ENCODE measurements at places on chromosomes 16 and 17.
A peak's percentile ranks its signal among the peaks of the same experiment; 100 is the strongest.

GRCh38 chr17:6334386-6334785, 100.5 kb downstream of the AIPL1 start:
- no peak for DNase-seq

DNA sequence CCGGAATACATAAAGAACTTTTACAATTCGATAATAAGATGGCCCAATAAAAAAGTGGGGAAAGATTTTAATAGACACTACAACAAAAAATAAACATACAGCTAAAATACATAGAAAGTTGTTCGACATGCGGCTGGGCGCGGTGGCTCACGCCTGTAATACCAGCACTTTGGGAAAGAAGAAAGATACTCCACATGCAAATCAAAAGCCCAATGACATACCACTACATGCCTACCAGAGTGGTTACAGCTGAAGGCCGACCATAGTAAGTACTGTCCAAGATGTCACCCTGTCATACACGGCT, 9.3 kb downstream of the PRCD start:
- DNase-seq, result no peak

DNA sequence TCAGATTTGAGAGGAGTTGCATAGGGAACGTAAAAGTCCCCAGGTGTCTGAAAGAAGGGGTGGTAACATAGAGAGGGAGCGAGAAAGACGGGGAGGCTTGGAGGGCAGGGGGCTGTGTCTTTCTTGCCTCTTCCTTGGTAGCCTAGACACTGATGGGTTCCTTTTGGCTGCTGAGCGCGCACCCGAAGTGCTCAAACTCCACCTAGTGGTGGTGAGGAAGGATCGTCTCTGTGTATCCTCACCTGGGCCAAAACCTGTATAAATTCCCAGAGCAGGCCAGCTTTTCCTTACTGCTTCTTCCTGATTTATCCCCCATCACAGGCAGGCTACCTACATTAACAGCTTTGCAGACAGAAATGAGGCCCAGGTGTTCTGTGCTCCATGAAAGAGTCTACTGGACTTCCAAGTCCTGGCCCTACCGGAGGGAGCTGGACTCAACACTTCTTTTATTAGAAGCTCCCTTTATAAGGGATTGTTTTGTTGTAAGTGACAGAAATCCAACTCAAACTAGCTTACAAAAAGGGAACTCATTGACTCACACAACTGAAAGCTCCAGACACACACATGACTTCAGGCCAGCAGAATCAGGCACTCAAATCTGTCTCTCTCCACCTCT, 5.5 kb upstream of the SLC25A35 start:
- DNase-seq, result peak; percentile 51

- no peak for DNase-seq
These were observed 45.6 kb downstream of the LYRM1 start for GRCh38 chr16:20946015-20946629.

- DNase-seq, result no peak
These were observed 172.5 kb downstream of the AXIN2 start for GRCh38 chr17:65388911-65389310.

- DNase-seq, result no peak
These were observed 73.8 kb upstream of the ATP2A3 start for GRCh38 chr17:4038076-4038475.

- DNase-seq, result no peak
These were observed 120.5 kb downstream of the ZFHX3 start for GRCh38 chr16:72927199-72928089.

DNA sequence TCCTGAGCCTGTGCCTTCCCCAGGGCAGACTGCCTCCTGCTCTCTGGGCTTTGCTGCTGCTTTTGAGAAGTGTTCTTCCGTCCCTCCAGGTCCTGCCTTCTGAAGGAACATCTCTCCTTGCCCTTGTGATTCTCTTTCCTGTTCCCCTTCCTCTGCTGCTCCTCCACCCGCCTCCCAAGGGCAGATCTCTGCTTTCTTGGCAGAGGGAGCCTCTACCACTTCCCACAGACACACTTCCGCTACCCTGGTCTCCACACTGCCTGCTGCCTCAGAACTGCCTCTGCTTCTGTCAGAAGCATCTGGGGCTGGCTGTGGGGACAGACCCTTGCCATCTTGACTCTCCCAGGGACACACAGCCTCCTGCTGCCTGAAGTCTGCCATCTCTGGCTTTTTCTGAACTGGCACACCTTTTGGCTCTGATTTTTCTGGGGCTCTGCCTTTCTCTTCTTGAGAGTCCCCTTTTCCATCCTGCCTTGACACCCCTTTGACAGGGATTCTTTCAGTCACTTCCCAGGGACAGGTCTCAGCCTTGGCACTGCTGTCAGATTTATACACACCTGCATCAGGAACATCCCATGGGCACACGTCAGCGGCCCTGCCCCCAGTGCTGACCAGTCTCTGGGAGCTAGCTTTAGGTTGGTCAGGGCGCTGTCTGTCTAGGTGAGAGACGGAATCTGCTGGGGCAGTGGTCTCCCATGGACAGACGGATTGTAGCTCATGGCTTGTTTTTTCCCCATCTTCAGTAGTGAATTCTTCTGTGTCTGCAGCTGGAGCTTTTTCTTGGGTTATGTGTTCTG, 16.6 kb downstream of the GPR179 start:
- peak; percentile 97 for DNase-seq

- no peak for DNase-seq
These were observed 26.7 kb upstream of the ERN1 start for GRCh38 chr17:64156670-64157069.

GRCh38 chr16:87780385-87780989, 14.7 kb upstream of the KLHDC4 start:
- peak; percentile 99 for DNase-seq

GRCh38 chr17:43006639-43007551, at the start of gene IFI35:
TSS of gene IFI35 (plus strand) at chr17:43006784. CDS start at chr17:43006948, 164 bp downstream.
- DNase-seq, result peak; percentile 75

GRCh38 chr17:59289981-59290301, 41.5 kb upstream of the YPEL2 start:
- no peak for DNase-seq

DNA sequence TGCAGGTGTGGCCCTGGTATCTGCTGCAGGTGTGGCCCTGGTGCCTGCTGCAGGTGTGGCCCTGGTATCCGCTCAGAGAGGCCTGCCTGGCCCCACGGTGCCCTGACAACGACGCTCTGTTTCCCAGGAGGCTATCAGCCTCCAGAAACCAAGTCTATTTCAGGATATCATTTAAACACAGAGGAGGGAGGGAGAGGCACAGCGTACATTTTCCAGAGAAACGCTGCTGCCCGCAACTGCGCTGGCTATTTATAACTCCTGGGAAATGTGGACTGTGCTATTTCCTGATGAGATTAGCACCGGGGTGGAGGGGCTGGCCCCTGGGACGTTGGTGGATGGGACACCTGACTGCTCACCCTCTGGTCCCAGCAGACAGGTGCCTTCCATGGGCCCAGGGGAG, 22.5 kb downstream of the TIMM22 start:
- DNase-seq, result no peak

DNA sequence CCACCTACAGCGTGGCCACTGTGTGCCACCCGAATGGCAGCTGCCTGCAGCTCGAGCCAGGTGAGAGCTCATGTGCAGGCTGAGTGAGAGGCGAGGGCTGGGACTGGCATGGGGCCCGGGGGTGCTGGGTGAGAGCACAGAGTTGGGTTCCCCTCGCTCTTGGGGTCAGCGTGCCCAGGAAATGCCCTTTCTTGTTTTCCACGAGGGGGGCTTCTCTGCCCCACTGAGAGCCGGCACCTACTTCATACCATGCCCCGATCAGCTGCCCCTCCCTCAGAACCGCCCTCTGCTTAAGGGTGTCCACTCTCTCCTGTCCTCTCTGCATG, 10.1 kb downstream of the ACE start:
- no peak for DNase-seq

DNA sequence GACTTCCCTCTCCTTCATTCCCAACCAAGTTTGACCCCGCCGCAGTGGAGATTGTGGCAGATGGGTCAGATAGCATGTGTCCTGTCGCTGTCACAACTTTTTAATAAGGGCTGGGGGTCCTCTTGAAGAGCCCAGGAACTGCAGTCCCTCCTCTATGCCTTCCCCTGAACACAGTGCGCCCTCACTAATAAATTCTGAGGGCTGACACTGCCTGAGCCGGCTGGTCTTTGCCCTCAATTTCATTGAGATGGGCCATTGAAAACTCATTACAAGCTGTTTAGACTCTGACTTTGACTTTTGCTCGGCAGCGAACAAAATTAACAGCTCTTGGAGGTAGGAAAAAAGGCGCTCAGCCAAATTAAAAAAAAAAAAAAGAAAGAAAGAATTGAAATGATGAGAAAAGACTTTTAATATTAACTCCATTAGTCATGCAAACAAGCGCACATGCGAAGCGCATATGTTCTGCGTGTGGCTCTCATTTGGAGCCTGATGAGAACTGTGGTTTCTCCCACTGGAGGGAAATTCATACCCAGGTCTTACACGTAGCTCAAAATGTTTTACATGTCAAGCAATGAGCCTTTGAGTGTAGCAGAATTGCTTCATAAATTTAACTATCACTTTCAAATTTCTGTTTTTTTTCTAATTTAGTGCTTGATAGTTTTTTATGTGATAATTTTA, 704.7 kb downstream of the WWOX start:
- DNase-seq, result no peak

GRCh38 chr16:84931506-84931905, 79.8 kb downstream of the ZDHHC7 start:
- no peak for DNase-seq

GRCh38 chr17:57357392-57357784, 101.1 kb downstream of the MSI2 start:
- DNase-seq, result no peak

DNA sequence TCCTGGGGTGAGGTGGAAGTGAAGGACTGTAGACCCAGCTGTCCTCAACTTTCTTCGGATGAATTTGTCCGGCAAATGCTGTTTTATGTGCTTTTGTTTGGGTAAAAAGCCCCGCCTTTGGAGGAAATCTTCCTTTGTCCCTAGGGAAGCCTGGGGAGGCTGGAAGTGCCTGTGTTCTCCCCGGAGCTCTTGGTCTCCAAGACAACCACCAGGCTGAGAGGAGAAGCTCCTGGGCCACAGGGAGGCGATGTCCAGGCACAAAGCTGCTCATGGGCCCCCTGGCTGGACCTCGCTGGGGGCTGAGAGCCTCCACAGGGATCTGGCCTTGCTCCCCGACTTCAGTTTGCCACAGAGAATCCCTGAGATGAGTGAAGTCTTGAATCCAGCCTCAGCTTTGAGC, 293.1 kb upstream of the N4BP1 start:
- DNase-seq, result no peak

DNA sequence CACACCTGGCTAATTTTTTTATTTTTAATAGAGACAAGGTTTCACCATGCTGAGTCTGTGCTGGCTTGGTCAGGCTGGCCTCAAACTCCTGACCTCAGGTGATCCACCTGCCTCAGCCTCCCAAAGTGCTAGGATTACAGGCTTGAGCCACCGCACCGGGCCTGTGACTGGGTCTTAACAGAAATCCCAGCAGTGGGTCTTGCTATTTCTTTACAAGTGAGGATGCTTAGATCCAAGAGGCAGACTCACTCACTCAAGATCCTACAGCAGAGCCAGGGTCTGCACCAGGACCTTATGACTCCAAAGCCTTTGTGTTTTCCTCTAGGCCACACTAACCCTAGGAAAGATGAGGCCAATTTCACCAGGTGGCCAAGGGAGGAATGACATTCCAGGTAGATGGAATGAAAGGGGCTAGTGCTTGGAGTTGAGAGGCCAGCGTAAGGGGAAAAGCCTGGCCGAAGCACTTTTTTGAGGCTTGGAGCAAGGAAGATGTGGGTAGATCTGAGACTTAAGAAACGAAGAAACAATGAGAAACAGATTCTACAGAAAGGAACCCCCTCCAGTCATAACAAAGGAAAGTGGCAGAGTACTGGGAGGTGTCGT, 5.7 kb upstream of the STAT5A start:
- no peak for DNase-seq

DNA sequence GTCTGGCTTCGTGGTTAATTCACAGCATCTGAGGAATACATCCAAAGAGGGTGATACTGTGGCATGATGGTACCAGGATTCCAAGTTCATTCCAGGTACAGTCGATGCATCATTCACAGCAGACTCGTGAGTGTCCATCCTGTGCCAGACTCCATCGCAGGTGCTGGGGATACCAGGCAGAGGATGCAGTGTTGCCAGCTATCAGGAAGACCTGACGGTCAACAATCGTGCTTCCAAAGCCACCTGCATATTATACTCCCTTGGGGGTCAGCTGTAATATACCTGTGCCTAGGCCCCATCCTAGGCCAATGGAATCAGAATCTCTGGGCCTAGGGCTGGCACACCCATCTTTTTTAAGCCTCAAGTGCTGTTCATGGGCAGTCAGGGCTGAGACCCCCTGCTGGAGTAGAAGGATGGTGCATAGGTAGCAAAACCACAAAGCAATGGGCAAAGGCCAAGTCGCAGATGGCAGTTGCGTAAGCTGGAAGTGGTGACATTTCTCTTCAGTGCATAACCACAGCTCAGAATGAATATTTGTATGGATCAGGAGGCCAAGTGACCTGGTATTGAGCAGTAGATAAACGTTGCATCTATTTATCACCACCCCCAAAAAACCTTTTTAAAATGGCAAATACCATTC, 42.9 kb upstream of the C16orf78 start:
- no peak for DNase-seq

GRCh38 chr17:1033503-1033902, 36.6 kb downstream of the TIMM22 start:
- peak; percentile 3 for DNase-seq

GRCh38 chr16:8880839-8881510, 1.2 kb upstream of the LITAFD start:
- no peak for DNase-seq

- no peak for DNase-seq
These were observed 76.7 kb upstream of the DOC2B start for GRCh38 chr17:258045-258734.

- no peak for DNase-seq
These were observed 33.4 kb upstream of the CBFA2T3 start for GRCh38 chr16:89010210-89010925.

DNA sequence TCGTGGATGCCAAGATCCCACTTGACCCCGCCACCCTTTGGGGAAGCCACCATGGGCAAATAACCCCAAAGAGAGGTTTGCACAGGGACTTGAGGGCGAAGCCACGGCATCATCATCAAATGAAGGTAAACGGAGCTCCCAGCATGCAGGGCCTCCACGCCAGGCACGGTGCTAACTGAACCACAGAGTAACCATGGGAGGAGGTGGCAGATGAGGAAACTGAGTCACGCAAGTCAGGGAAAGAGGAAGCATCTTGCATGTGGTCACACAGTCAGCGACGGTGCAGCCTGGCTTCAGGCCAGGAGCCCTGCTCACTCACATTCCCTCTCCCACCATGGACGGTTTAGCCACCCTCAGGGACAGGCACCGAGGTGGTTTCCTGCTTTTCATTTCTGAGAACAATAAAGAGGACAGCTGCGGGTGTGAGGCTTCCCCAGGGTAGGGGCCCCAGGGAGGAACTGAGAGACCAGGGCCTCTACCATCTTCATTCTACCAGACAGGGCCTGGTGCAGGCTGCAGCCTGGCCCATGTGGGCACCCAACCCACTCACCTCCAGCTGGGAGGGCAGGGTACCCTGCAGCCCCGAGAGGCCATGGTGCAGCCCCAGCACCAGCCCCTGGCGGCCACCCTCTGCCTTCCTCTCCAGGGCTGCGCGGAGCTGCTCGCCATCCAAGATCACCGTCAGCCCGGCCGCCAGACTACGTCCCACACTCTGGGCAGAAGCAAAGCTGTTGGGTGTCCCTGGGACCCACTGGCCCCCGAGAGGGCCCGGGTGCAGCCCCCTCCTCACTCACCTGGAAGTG, 78.3 kb downstream of the RMI2 start:
- peak; percentile 57 for DNase-seq

GRCh38 chr17:17849147-17849820, 12.5 kb upstream of the SREBF1 start:
- no peak for DNase-seq

- DNase-seq, result no peak
These were observed 99.1 kb downstream of the SOX9 start for GRCh38 chr17:72219824-72220493.
